ENCODE measurements at places on chromosomes 2 and 18.
A peak's percentile ranks its signal among the peaks of the same experiment; 100 is the strongest.

- DNase-seq: peak; percentile 49
These were observed 19.4 kb downstream of the SFTPB start for GRCh38 chr2:85648619-85649018.

- DNase-seq: peak; percentile 93
These were observed 8.6 kb downstream of the HS1BP3 start for GRCh38 chr2:20642055-20642971.

GRCh38 chr2:15058721-15059157 is 426.2 kb downstream of the LRATD1 start:
- DNase-seq: no peak

DNA sequence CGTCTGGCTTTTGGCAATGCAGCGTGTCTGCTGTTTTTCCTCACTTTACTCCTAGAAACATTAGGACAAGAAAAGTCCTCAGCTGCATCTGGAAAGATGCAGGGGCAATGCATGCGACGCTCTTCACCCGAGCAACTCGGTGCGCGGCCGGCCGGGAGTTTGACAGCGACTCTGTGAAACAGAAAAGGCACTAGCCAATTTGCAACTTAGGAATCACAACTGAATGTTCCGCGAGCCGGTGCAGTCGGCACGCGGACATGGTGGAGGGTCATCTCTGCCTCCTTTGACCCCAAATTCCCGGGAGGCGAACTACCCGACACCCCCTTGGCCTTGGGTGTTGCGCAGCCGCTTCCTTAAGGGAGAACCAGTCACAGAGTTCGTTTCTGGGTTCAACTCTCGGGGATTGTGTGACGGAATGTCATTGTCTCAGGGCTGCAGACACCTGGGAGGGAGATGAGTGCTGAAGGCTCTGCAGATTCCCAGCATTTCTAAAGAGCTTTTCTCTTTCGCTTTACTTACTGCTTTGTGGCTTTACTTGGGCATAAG is 9.8 kb downstream of the NR4A2 start:
- no peak for DNase-seq

DNA sequence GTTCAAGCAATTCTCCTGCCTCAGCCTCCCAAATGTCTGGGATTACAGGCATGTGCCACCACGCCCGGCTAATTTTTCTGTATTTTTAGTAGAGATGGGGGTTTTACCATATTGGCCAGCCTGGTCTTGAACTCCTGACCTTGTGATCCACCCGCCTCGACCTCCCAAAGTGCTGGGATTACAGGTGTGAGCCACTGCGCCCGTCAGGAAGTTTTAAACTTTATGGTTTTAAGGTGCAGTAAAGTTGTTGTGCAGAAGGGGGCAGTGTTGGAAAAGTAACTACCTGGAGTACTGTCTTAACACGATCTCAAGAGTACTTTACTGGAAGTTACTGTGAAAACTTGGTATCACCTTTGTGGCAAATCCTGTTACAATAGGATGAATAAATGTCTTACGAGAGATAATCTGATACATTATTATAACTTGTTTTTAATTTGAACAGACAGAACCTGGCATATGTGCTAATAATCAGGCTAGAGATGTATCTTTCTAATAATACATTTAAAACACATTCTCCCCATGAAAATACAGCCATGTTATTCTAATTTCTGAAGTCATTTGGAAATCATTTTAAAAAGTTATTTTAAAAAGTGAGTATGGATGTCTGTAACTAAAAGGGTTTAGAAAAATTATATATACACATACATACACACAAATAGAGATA is 10.8 kb downstream of the SPDYA start:
- DNase-seq: peak; percentile 63

DNA sequence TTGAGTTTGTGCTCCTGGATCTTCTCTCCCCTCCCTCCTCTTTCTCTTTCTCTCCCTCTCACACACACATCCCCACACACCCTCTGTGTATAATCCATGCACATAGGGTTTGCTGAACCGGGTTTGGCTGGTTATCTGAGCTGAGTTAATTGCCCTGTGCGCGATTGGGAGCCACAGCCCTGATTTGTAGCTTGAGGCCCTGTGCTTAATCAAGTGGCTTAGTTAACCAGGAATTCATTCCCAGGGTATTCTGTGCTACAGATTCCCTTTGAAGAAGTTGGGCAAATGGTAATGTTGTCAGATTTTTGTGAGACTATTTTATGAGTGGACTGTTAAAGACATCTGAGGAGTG is 6.2 kb downstream of the PARD3B start:
- no peak for DNase-seq

DNA sequence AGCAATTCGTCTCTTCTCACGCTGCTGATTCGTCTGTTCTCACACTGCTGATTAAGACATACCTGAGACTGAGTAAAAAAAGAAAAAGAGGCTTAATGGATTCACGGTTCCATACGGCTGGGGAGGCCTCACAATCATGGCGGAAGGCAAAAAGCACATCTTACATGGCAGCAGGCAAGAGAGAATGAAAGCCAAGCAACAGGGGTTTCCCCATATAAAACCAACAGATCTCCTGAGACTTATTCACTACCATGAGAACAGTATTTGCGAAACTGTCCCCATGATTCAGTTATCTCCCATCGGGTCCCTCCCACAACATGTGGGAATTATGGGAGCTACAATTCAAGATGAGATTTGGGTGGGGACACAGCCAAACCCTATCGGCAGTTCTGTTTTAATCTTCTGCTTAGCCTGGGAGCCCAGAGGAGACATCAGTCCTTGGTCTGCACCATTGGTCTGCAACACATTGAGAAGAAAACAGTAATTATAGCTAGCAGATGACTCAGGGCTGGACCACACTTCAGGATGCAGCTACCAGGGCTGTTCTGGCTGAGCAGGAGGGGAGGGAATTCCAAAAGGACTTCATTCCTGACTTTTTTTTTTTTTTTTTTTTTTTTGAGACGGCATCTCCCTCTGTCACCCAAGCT is 69.4 kb downstream of the CABLES1 start:
- DNase-seq: no peak

DNA sequence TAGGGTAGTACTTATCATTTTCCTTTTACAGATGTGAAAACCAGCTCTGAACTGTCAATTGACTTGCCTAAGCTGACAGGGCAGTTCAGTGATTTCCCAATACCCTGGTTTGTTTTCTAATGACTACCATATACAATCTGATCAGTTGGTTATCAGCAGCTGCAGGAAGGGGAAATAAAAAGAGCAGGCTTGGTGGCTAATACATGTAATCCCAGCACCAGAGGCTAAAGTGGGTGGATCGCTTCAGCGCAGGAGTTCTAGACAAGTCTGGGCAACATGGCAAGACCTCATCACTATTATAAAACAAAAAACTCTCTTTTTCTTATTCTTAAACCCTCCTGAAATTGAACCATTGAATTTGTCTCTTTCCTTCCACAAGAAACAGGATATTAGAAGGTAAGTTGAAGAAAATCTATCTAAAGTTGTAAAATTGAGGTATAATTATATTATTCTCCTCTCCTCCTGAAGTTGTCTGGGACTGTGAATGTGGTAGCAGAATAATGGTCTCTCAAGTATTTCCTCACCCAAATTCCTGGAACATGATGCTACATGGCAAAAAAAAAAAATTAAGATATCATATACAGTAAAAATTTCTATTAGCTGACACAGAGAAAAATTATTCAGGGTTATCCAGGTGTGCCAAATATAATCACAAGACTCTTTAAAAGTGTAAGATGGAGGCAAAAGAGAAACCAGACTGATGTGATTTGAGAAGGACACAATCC is 1441.6 kb downstream of the SUCLG1 start:
- DNase-seq: no peak

DNA sequence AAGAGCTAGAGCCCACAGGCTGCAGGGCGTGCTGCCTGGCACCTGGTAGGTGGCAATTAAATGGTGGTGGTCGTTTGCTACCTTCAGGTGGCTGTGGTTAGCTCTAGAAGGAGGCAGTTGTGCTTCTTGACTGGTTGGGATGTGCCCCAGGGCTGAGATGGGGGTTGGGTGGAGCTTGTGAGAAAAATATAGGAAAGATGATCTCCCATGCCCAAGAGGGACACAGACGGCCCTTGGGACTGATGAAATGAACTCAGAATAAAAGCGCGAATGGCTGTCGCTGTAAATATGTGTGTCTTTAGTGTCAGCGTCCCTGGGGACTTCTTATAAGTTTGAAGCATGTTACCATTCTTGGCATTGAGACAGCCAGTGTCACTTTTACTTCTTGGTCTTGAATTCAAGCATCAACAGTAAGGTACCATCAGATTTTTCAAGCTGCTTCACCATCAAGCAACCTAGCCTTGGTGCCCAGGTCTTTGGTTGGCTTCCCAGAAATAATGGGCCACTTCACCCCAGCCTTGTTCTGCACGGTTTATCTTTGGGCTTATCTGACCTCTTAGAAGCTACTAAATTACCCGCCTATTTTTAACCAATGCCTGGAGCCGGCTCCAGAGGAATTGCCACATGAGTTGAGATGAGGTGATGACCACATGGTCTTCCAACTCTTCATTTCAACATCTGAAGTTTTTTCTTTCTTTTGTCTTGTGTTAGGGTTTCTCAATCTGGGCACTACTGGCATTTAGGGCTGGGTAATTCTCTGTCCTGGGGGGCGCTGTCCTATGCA is 11.9 kb downstream of the LRRFIP1 start:
- no peak for DNase-seq

- no peak for DNase-seq
These were observed 509.7 kb downstream of the TDRD15 start for GRCh38 chr2:21633466-21633865.

GRCh38 chr2:237691029-237691907 is 63.9 kb downstream of the LRRFIP1 start:
- DNase-seq: no peak

- DNase-seq: no peak
These were observed 13.2 kb downstream of the ASB18 start for GRCh38 chr2:236250909-236251579.

GRCh38 chr2:235614176-235614860 is 120.5 kb downstream of the AGAP1 start:
- no peak for DNase-seq

- DNase-seq: no peak
These were observed 318.6 kb downstream of the SS18 start for GRCh38 chr18:25771796-25772195.

GRCh38 chr18:43054815-43055519 is 60.5 kb downstream of the RIT2 start:
- no peak for DNase-seq
